ENCODE measurements at places on chromosomes 11 and 22.

- no peak for DNase-seq
These were observed 29.9 kb downstream of the GAL start for GRCh38 chr11:68714060-68714856.

- no peak for DNase-seq
These were observed 64.0 kb downstream of the PARVA start for GRCh38 chr11:12441231-12441861.

DNA sequence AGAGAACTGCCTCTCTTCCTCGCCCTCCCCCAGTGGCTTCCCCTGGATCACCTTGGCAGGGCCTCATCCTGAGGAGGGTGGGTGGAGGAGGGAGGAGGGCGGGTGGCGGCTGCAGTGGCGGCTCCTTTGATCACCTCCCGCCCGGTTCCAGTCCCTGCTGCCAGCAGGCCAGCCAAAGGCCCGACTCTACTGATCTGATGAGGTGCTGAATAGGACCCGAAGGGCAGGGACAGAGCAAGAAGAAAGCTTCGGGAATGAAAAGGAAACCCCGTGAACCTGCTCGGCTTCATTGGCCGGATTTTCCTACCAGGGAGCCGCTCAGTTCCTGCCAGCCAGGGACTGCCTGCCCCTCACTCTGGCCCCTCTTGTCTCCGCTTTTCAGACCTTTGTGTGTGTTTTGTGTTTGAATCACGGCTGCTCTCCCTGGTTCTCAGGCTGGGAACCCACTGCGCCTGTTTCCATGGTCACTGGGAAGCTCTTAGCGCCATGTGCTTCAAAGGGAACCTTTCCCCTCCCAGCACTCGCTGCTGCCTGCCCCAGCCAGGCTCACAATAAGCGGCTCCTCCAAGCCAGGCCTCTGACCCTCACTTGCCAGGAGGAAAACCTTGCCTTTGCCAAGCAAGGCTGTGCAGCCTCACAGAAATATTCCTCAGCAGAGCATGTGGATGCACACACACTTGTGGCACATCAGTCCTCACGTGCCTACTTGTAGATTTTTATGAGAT is 56.8 kb downstream of the C22orf31 start:
- no peak for DNase-seq

DNA sequence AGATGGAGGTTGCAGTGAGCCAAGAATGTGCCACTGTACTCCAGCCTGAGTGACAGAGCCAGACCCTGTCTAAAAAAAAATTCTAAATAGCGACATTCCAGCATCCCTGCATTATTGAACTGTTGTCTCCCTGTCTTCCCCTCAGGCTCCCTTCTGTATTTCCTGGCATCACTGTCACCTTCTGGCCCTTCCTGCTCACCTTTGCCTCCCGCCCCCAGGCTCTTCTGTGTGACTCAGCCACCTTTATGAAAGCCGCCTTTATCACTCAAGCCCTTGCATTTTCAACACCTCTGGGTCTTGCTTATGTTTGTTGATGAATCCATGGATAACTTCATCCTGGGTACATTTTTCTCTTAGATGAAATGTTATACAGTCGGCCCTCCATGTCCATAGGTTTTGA is 21.1 kb downstream of the UBASH3B start:
- no peak for DNase-seq

DNA sequence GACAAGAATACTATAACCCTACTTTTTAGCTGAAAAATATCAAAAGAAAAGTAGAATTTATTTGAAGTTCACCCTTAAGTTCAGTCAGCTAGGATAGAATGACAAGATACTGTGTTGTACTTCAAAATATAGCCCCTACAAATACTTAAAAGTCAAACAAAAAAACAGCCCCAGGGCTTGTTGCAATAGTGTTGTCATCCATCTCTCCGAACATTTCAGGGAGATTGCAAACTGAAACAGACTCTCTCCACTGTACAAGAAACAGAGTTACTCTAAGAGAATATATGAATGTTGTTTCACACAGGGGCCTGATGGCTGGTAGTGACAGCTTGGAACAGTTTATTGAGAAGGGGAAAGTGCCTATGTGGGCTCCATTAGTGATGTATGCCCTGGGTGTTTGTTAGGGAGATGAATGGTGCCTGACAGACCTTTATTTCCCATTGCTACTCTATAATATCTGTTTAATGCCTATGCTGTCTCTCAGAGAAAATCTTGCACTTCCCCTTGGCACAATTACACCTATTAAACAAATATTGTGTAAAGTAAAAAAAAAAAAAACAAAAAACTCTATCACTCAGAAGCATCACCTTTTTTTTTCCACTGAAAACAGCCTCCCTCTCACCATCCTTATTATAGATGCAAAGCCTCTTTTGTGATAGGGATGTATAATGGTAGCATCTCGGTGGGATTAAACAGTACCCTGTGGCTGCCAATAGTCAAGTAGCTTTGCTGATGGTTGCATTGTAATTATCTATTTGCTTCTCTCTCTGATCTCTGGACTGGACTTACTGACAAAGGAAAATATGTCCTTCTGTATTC is 506.3 kb upstream of the LUZP2 start:
- DNase-seq, result no peak

- DNase-seq, result no peak
These were observed 239.3 kb upstream of the POU2AF2 start for GRCh38 chr11:111006227-111006626.

GRCh38 chr22:33598821-33599220 is 321.5 kb downstream of the LARGE1 start:
- no peak for DNase-seq

DNA sequence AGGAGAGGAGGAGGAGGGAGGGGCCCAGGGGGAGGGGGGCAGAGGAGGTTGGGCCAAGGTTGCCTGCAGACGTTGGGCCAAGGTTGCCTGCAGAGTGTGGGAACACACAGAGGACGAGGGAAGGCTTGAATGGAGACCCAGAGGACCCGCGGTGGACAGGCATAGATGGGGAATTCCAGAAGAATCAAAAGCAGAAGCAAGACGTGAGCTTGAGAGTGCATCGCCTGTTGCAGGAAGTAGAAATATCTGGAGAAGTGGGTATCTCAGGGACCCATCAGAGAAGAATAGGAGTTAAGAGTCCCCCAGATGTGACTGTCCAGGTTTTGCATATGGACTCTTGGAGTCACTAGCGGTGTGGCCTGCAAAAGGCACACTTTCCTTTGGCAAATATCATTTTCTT is 670.2 kb downstream of the TBC1D22A start:
- DNase-seq, result no peak

DNA sequence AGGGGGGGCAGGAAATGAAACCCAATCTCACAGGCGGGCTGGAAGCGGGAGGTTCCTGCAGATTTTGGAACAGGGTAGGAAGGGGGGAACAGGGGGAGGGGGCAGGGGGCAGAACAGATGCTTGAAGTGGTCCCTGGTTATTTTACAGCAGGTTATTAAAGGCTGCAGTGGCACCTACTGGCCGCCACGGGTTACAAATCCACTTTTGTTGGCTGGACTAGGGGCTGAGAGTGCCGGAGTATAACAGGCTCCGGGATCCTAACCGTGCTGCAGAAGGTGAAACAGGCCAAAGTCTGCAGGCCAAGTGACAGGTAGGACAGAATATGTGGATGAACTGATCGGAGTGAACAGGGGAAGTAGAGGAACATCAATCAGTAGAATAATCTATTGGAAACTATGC is 2.5 kb downstream of the ROBO3 start:
- DNase-seq, result peak; percentile 19

DNA sequence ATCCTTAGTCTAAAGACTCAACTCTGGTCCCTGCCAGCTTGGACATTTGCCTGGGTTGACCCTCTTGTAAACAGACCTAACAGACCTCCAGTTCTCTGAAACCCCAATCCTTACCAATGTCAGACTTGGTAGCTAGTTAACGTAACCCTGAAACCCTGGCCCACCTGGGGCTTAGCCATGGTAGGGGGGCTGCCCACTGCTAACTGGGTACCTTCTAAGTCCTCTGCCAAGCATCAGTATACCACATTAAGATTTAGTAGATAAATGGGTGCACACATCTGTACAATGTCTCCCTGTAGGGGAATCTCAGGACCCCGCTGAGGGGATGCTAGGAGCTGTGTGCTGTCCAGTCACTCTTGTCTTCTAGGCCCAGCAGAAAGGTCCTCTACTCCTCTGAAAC is 29.9 kb upstream of the TH start:
- DNase-seq, result no peak

DNA sequence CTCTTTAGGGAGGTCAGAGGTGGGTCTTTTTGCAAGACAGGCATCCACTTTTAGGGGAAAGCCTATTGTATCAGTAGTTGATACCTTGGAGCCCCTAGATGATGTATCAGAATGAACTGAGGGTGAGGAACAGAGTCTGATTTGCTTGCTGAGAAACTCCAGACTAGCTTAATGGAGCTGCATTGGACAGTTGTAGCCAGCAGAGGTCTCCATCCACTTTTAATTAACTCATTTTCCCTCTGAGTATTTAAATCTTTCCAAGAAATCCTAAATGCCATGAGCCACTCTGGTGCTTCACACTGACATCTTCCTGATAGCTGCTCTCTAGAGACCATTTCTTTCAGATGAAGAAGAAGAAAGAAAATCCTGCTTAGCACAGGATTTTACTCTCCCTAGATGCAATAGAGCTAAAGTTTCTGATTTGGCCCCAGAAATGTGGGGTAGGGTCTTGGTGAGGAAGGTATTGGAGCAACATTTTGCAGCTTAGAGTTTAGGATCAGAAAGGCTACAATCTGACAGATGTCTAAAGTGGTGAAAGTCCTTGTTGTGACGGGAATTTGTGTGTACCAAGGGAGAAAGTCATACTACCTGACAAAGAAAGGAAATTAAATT is 38.0 kb downstream of the EXT2 start:
- DNase-seq, result no peak

DNA sequence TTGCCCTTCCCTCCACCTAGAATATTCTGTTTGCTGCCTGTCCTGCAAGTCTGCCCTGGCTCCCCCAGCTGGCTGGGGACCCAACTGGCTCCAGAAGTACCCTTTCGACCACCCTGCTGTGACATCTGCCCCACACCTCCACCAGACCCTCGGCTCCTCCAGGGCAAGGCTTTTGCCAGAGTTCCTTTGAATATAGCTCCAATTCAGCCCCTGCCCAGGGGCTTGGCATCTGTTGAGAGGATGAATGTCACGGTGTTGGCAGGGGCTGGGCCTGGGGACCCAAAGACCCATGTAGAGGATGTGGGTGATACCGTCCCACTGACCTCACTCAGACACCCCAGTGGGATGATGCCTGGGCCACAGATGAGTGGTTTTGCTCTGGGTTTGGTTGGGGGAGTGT is 4.0 kb downstream of the NLRP6 start:
- DNase-seq, result no peak

DNA sequence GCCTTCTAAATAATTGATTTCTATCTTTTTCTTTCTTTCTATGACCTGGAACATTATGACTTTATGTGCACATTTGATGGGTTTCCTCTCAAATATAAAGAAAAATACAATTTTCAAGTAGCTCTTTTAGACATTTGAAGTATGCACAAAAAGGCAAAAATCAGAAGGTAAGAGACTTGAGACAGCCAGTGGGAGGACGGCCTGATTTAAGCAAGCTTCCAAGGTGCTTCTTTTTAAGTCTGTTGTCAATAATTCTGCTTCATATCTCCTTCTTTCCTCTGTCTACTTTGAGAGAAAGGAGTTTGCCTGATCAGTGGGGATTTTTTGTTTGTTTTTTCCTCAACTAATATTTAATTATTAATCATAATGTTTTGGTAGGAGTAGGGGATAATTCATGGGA is 188.2 kb upstream of the ARHGAP20 start:
- no peak for DNase-seq

- peak; percentile 72 for DNase-seq
These were observed 36.1 kb downstream of the LIMK2 start for GRCh38 chr22:31248138-31248745.

DNA sequence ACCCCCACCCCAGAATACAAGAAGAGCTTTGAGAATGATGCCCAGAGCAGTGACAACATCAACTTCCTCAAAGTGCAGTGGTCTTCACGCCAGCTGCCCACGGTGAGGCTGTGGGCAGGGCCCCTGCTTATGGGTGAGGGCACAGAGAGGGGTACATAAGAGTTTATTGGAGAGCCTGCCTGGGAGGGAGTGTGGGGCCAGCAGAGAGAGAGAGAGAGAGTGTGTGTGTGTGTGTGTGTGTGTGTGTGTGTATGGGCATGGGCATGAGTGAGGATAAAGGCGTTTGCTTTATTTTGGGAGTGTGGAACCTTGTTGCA is 9.5 kb downstream of the PHOX2A start:
- DNase-seq, result no peak
